ENCODE measurements at places on chromosomes 7 and 10.

DNA sequence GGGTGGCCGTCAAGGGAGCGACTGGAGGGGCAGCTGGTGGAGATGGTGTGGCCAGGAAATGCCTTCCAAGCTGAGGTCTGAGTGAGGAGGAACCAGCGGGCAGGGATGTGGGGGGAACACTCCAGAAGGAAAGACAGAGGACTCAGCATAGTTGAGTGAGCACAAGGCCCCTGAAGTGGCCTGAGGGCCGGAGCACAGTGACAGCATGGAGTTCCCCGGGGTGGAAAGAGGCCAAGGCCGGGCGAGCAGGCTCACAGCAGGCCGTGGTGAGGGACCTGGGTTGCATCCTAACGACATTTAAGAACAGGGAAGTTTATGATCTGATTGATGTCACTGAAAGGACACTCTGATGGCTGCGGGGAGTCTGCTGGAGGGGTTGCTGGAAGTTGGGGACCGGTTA is 48.0 kb downstream of the HTRA1 start:
- no peak for DNase-seq

DNA sequence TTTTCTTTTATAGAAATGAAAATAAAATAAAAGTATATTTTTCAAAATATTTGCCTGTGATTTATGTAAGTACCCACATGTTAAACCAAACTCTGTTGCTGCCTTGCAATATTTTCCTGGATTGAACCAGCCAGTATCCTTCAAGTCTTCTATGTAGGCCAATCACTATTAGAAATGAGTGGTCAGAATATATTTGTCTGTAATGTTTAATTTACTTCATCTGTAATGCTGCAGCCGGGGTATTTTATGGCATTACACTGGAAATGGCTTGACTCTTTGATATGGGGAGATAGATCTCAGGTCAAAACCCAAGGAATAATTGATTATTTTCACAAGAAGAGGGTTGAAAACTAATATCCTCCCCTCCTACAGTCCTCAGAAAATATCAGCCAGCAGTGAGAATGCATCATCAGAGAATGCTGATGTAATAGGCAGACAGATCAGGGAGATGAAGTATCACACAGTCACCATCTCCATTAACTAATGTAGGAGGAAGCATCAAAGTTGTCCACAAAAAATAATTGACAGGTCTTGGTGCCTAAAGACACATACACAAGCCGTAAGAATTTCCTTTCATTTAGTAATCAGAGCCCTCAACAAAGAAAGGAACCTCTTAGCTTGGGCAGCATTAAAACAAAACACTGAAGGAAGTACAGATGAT is 82.5 kb downstream of the VWDE start:
- DNase-seq, result no peak

DNA sequence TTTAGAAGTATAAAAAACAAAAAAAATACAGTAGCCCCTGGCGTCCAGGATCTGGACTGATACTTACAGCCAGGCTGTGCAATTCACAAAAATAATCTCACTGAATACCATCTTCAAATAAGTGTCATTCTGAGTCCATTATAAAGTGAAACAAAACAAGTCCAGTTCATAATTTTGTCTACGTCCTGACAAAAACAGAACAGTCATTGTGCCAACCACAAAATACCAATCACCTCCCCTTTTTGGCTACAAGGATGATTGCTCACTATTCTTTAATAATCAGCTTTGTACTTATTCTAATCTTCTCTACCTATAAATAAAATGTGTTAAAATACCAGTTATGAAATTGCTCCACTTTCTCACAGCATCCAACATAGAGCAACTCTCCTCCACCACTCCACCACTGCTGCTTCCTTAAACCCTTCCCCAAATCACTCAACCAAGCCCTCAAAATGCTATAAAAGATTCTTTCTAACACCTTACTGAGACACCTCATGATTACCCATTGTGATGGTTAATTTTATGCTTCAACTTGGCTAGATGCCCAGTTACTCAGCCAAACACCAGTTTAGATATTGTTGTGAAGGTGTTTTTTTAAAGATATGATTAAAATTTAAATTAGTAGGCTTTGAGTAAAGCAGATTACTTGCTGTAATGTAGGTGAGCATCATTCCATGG is 479.8 kb upstream of the SEMA3A start:
- no peak for DNase-seq

- peak; percentile 19 for DNase-seq
These were observed 451.9 kb downstream of the DPP6 start for GRCh38 chr7:154503962-154504550.

DNA sequence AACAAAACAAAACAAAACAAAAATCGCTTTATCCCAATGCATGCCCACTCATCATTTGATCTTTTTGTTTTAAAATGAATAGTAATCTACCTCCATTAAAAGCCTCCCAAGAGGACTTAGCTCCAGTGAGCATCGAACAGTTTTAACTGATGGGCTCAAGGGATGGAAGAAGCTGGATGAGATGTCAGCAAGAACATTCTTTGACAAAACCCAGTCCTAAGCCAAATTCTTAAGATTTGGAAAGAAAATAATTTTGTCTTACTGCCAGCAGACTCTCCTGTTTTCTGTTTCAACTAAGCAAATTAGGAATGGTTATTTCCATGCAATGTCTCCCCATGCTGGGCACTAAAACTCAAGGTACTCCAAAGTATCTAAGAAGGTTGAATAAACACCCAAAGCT is 127.3 kb downstream of the RNLS start:
- no peak for DNase-seq

DNA sequence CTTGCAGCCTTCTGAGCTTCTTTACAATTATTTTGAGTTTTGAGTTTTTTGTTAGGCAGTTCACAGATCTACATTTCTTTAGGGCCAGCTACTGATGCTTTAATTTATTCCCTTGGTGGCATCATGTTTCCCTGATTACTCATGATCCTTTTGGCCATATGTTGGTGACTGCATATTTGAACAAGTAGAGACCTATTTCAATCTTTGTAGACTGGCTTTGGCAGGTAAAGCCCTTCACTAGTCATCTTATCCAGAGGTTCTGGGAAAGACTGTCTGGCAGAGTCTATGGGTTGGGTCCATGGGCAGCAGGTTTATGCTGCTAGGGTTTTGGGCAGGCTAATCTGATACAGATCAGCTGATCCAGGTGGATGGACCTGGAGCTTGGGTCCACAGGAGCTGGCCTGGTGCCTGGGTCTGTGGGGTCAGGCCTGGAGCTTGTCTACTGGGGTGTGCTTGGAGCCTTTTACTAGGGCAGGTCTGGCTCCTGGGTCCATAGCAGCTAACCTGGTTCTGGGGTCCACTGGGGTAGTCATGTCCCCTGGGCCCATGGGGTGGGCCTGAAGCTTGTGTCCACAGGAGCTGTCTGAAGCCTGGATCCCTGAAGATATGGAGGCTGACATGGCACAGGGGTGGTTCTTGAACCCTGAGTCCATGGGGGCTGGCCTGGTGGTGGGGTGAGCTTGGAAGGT is 72.7 kb downstream of the GPR85 start:
- DNase-seq, result no peak

DNA sequence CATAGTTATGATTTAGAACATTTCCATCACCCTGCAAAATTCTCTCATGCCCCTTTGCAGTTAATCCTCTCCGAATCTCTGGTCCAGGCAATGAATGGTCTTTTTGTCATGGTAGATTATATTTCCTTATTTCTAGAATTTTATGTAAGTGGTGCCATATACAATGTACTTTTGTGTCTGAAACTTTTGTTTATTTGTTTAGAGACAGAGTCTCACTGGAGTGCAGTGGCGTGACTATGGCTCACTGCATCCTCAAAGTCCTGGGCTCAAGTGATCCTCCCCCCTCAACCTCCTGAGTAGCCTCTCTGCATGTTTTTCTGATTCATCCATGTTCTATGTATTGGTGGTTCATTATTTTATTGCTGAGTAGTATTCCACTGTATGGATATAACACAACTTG is 23.2 kb upstream of the PDK4 start:
- DNase-seq, result no peak

DNA sequence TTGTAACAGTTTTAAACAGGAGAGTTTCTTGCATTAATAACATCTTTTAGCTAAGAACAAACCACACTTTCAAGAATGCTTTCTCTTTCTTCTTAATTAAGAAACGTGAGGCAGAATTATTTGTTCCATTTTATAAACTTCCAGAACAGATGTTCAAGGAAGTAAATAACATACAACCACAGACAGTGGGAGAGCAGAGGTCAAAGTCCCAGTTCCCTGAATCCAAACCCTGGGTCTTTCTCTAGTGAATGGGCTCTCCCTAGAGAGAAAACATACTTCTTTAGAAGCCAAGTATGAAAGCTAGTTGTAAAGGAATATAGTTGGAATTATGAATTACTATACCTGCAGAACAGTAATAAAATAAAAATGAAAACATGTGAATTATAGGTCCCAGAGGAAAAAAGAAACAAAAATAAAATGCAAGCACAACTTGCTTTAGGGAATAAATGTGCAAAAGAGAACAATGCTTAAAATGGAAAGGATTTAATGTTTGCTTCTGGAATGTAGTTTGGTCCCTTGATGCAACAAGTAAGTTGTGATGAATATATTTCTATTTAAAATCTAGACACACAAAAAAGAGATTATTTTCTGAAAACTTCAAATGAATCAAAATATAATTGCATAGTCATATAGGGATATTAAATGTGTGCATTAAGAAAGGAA is 6.0 kb downstream of the OR6B1 start:
- DNase-seq, result no peak

GRCh38 chr7:22864855-22865601 is 42.4 kb upstream of the TOMM7 start:
- no peak for DNase-seq

GRCh38 chr7:20301311-20301939 is 29.3 kb upstream of the ITGB8 start:
- no peak for DNase-seq

- DNase-seq, result no peak
These were observed 2.3 kb downstream of the ZNF804B start for GRCh38 chr7:88761779-88762178.

- DNase-seq, result no peak
These were observed 251.1 kb upstream of the SHH start for GRCh38 chr7:156063241-156063810.

GRCh38 chr7:19119372-19119771 is 1.9 kb upstream of the TWIST1 start:
- DNase-seq, result no peak

DNA sequence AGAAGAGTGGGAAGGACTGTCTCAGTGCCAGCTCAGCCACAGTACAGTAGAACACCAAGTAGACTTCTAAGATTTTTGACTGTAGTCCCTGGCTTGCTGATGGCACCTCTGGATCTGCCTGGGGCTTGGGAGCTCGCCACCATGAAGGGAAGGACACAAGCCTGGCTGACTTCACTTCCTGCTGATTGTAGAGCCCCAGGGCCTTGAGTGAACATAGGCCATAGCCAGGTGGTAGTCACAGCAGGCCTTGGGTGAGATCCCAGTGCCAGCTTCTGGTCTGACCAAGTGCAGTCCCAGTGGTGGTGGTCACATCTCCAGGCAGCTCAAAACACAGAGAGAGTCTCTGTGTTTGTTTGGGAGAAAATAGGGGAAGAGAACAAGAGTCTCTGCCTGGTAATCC is 57.6 kb upstream of the HBP1 start:
- DNase-seq, result no peak

GRCh38 chr7:151143261-151144015 is 24.1 kb downstream of the GBX1 start:
- DNase-seq, result no peak

DNA sequence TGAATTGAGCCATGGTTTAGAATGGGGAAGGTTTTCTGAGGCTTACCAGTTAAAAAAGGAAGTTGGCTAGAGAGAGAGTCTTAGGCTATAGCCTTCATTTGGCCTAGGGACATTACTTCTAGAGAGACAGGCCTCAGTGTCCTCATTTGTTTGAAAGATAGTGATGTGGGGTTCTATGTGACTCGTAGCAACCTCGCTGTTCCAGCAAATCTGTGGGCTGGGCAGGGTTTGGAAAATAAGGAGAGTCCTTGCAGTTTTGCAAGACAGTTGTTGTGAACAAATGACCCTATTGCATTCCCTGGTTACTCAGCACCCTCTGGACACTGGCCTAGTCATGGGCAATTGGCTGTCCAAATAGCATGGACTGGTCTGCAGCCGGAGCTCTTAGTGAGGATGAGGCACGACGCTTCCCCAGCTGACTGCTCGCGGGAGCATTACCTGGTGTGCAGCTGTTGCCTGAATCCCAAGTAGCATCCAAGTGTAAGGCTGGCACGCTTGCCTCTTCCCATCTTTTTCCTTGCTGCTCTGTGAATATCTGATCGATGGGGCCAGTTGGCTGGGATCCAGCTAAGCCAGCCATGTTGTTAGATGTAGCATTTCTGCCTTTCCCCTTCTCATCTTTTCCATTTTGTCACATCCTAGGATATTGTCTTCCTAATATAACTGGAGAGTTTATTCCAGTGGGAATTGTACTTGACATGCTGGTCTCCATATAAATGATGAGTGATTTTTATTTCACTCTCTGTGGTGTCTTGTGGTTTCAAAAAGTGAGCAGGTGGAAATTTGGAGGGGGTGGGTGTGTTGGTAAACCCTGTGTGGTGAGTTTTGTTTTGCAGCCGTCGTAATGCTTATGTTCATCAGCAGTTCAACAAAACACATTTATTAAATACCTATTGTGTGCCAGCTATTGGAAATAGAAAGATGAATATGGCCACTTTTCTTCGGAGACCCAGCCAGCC is 99.8 kb downstream of the SND1 start:
- no peak for DNase-seq

GRCh38 chr7:144452064-144452463 is 48.6 kb upstream of the NOBOX start:
- DNase-seq, result no peak

DNA sequence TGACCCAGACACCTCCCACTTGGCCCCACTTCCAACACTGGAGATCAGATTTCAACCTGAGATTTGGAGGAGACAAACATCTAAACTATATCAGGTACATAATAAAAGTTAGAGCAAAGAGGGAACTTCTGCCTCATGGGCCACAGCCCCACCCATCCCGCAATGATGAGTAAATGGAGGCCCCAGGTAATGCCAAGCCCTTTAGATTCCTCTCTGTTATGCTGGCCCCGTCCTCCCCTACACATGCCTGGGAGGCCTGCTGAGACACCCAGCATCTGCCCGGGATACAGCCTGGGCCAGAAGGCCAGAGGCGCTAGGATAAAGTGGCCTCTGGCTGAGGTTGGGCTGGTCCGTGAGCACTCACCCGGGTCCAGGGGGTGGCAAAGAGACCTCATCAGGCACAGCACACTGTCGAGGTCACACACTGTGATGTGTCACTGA is 185.5 kb upstream of the SH2B2 start:
- DNase-seq, result no peak

DNA sequence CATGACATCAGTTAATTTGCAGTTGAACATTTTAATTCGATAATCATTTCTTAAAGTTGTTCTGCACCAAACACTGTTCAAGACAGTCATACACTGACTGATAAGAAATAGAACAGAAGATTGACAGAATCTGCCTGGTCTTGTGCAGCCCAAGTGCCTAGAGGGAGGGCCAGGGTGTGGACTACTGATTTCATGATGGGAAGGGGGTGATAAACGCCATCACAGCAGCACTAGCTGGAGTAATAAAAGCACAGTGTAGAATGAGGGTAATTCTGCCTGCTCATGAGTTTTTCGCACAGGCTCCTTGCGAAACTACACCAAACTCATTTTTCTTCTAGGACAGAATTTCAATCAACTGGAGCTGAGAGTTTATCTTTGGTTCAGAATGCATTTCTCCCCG is 270.1 kb downstream of the ARL4A start:
- DNase-seq, result no peak
